Activated CD8-positive, alpha-beta T cell treated with anti-CD3 and anti-CD28 coated beads for 36 hours (primary cell): ENCODE measurements at places on chromosomes 16 and 17. TPM values are rescaled to one million over a fixed set of nuclear protein-coding genes. Genes with fewer than 3 reads are reported as not detected.
A peak's percentile ranks its signal among the peaks of the same experiment; 100 is the strongest.

The FA2H gene
- not detected for total RNA-seq

The OR1F1 gene
- total RNA-seq = not detected

The IKZF3 gene
- 52.1 TPM for total RNA-seq

The VAT1L gene
- total RNA-seq = not detected

DNA sequence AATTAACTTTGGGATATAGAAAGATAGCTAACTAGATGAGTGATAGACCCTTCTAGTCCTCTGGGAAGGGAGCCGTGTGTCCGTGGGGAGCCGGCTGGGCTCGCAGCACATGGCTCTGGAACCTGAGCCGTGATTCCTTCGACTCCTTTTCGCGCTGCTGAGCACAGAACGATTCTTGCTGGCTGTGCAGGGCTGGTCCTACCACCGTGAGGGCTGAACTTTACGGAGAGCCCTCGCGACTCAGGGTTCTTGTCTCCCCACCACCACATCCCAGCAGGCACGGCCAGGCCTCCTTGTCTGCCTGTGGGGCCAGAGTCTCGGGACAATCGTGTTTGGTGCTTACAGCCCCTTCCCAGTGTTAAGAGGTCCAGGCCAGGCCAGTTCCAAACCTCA, 13.8 kb upstream of the TCF25 start:
- no peak for DNase-seq
- H3K27ac ChIP-seq = no peak overlapping the region
- H3K4me3 ChIP-seq = no peak overlapping the region
- no peaks in the 10 kb centered on the region for H3K36me3 ChIP-seq
- H3K27me3 ChIP-seq = no peaks in the 10 kb centered on the region

- H3K36me3 ChIP-seq = no peaks in the 10 kb centered on the region
- no peak overlapping the region for H3K27ac ChIP-seq
- H3K4me1 ChIP-seq = peaks cover 5% of the 10 kb centered on the region
- H3K4me3 ChIP-seq = no peak overlapping the region
Measured at GRCh38 chr17:79217473-79218135, 143.0 kb downstream of the ENGASE start.

DNA sequence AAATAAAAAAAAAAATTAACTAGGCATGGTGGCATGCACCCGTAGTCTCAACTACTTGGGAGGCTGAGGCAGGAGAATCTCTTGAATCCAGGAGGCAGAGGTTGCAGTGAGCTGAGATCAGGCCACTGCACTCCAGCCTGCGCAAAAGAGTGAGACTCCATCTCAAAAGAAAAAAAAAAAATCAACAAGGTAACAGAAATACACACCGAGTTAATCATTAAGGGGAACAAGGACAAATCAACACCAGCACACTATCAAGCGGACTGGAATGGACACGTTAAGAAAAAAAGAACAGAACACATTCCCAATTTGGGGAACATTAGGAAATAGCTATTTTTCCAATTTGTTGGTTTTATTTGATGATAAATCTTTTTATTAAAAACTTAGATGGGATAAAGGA, 28.4 kb upstream of the GLG1 start:
- no peak overlapping the region for H3K27ac ChIP-seq
- no peak overlapping the region for H3K4me3 ChIP-seq
- no peaks in the 10 kb centered on the region for H3K27me3 ChIP-seq
- H3K4me1 ChIP-seq = no peaks in the 10 kb centered on the region

DNA sequence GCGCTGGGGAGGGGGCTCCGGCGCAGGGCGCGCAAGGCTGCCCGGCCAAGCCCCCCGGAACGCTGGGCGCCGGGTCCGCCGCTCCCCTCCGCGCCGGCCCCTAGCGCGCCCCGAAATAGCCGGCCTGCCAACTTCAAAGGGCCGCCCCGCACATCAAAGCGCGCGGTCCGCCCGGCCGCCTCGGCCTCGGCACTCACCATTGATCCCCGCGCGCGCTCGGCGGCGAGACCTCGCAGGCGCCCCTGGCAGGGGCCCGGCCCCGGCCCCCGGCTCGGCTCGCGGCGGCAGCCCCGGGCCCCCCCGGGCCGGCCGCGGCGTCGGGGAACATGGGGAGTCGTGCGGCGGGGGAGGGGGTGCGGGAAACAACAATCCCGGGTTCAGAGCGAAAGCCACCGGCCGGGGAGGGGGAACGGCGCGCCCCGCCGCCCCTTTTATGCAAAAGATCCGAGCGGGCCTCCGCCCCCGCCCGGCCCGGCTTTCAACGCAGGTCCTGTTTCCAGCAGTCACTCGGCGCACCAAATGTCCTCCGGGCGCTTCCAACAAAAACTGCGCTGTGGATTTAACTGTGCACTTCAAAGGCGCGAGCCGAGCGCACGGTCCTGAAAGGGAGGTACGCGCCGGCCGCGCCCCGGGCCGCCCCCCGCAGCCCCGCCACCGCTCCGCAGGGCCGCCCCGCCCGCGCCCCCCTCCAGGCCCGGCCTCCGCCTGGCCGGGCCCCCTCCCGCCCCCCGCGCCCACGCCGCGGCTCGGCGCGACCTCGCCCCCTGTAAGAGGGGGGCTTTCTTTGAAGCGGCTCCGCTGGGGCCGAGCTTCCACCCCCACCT, 608 bp downstream of the AXIN2 start:
- H3K27me3 ChIP-seq = peaks cover 4% of the 10 kb centered on the region
- no peaks in the 10 kb centered on the region for H3K36me3 ChIP-seq
- peak overlapping the region; percentile 66 for H3K27ac ChIP-seq
- DNase-seq = peak; percentile 85
- peaks cover 32% of the 10 kb centered on the region for H3K4me1 ChIP-seq

- H3K27me3 ChIP-seq = peaks cover 4% of the 10 kb centered on the region
- no peaks in the 10 kb centered on the region for H3K36me3 ChIP-seq
- no peaks in the 10 kb centered on the region for H3K4me1 ChIP-seq
- no peak overlapping the region for H3K27ac ChIP-seq
Measured at GRCh38 chr16:88298181-88298832, 84.5 kb upstream of the ZNF469 start.

DNA sequence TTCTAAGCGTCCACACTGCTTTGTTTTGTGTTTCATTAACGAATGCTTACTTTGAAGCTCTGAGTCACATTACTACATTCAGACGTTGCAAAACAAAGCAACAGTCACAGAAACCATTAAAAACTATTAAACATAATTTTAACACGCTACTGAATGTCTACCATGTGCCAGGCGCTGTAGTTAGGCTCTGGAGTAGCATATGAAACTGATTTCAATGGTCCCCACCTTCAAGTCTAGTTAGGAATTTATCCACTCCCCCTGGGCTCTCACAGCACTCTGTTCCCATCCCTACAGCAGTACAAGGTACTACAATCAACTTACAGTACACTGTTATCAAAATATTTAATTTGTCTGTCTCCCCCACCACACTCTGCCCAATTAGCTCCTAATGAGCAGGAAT, 631 bp downstream of the UTP6 start:
- H3K27me3 ChIP-seq = no peaks in the 10 kb centered on the region
- no peak for DNase-seq
- no peak overlapping the region for H3K27ac ChIP-seq
- H3K36me3 ChIP-seq = peaks cover 20% of the 10 kb centered on the region

DNA sequence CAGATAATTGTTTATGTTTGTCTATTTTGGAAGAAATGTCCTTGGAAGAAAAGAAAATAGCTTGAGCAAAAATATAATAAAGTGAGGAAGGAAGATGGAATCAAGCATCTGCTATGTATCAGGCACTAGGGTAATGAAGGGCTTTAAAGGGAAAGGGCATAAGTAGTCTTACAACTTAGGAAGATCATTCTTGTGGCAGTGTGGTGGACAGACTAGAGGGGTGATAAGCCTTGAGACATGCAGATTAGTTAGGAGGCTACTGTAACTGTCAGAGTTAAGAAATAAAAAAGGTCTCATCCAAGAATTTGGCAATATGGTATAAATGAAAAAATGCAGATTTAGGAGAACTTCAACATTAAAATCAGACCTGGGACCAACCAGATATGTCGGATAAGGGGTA, 14.9 kb downstream of the FAM222B start:
- no peak overlapping the region for H3K27ac ChIP-seq
- peaks cover 13% of the 10 kb centered on the region for H3K36me3 ChIP-seq
- no peak overlapping the region for H3K4me3 ChIP-seq
- DNase-seq = no peak

DNA sequence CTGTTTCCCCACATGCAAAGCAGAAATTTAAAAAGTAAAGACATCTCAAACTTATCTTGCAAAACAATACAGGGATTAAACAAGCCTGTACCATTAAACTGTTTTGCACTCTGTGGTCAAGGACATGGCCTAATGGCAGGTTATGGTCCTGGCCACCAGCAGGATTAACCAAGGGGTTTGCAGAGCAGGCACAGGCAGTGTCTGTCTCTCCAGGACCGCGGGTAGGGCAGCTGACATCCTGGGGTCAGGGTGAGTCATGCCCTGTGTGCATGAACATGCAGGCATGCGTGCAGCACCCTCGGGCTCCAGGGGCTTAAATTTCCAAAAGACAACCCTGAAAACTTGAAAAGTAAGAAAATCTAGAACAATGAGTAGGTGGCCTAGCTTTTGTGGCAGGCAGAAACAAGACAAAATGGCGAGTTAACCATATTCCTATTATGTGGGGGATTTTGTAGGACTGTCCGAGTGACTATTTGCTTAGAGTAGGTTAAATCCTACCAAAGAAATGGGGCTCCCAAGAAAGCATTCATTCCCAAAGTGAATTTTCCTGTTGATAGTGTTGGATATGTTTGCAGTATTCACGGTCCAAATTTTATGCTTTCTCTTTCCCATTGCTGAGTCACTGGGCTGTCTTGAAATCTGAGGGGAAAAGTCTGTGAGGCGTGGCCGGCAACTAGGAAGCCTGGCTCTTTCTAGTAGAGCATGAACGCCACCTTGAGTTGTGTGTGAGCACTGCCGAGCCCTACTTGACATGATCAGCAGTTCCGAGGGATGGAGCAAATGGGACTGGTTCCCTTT, 158.4 kb upstream of the FAM20A start:
- peaks cover 1% of the 10 kb centered on the region for H3K27me3 ChIP-seq
- peak overlapping the region; percentile 54 for H3K4me3 ChIP-seq
